ENCODE measurements at places on chromosomes 5 and 9.

DNA sequence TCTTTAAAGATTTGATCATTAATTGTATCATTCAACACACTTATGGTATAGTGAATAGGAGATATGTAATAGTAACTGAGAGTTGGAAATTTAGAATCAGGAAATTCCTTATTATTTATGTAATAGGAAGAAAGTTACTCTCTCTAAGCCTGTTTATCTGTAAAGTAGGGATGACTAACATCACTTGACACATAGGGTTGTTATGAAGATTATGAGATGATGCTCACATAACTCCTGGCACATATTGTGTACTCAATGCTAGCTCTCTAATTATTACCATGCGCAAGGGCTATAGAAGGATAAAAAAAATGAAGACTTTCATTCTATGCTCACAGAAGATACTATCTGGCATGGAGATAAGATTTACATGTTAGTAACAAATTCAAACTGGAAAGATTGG, 149.9 kb downstream of the ISOC1 start:
- DNase-seq: no peak

DNA sequence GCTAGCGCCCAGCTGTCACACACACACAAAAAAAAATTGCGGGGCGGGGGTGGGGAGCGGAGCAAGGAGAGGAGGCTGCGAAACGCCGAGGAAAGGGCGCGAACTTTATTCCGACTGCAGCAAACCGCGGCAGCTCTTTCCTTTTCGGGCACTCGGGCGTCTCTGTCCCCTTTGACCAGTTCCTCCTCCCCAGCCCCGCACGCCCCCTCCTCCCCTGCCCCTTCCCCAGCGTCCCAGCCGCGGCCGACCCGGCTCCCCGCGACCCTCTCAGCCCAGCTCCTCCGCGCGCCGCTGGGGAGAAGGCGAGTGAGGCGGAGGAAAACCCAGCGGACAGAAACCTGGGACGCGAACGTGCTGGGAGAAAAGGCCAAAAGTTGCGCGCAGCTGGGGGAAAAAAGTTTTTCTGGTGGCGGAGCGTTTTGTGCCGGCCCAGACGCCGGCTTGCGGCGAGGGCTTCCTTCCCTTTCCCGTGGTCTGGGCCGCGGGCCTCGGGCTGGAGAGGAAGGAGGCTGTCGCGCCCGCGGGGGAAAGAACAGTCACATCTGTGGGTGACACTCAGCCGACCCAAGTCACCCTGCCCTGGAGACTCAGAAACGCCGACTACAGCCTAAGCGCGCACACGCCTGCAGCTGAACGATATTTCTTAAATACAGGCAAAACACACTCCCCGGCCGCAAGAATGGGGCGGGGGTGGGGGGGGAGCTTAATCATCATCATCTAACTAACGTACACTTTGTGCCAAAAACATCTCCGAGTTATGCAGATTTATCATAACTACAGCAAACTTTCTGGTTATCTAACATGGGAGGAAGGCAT, 1.1 kb upstream of the BNC2 start:
- peak; percentile 90 for DNase-seq

DNA sequence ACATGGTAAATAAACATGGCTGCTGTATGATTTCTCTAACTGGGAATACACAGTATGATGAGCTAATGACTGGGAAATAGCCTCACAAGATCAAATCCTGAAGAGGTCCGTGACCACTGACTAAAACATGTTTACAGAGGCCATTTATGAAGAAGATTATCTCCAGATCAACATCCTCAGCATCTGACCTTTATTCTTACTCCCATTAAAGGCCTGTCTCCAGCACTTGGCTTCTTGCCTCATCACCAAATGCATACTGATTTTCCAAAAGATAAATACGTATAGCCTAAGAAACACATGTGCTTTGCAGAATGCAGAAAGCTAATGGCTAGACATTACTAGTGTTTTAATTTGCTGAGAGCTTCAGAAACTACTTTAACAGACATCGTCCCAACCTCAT, 108.0 kb upstream of the TSLP start:
- no peak for DNase-seq

GRCh38 chr5:168317521-168318147, 26.2 kb downstream of the WWC1 start:
- peak; percentile 83 for DNase-seq

- no peak for DNase-seq
Measured at GRCh38 chr9:84277646-84278045, 62.9 kb downstream of the SLC28A3 start.

DNA sequence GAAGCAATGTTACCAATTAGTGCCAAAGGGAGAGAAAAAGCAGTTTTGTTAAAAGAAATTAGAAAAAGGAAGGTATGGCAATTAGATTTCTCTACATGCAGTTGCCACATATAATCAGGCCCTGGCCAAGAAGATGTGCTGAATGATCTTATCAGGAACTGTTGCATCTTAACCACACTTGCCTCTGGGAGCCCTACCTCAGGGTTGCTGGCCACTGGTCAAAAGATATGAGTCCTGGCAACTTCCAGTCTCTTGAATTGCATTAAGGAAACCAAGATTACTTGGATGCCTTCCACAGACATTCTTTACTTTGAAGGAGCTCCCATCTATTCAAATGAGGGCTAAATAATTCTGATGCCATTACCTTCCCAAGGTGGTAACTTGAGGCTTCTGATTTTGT, 60.4 kb downstream of the TNC start:
- DNase-seq: no peak

DNA sequence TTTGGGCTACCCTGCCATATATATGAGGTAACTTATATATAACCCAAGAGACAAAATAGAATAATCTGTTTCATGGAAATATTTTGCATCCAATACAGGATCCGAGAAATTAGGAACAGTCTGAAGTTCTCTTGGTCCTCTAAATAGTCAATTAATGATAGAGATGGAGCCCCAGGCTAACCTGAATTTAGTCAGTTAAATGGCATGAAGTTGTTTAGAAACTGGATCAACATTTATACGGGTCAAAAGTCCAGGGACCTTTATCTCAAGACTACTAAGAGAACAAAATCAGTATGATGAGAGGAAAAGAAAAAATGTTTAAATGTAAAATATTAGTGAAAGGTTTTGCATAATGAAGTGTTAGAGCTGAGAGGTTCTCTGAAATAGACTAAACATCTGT, 303.3 kb upstream of the ACTBL2 start:
- DNase-seq: no peak

DNA sequence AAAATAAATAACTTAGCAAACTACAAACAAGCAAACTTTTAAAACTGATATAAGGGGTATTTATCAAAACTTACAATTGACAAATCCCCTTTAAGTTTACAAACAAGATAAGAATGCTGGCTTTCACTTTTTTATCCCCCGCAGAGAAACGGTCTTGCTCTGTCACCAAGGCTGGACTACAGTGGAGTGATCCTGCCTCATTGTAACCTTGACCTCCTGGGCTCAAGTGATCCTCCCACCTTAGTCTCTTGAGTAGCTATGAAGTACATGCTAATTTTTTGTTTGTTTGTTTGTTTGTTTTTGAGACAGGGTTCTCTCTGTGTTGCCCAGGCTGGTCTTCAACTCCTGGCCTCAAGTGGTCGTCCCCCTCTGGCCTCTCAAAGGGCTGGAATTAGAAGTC, 9.0 kb upstream of the NIPSNAP3A start:
- no peak for DNase-seq

- DNase-seq: peak; percentile 75
Measured at GRCh38 chr5:135488727-135489465, 36.7 kb upstream of the TIFAB start.

DNA sequence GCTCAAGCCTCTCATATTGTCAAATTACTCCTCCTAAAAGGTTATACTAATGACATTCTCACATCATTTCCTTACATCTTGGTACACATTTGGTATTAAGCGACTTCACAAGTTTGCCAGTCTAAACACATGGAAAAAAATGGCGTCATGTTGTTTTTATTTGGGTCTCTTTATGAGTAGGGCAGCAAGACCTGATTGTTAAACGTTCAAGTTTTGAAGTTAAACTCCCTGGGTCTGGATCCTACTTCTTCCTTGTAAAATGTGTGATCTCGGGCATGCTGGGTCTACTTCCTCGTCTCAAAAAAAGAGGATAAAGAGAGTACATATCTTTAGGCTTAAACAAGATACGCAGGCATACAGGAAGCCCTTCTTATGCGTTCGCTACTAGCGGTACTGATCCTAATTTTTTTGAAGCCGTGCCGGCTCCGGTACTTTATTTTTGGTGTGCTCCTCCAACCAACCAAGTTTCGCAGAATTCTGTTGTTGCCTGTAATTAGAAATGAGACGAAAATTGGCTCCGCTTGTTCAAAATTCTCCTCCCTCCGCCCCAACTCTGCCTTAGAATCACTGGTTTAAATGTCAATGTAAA, 596 bp upstream of the CDC37L1 start:
- peak; percentile 50 for DNase-seq

DNA sequence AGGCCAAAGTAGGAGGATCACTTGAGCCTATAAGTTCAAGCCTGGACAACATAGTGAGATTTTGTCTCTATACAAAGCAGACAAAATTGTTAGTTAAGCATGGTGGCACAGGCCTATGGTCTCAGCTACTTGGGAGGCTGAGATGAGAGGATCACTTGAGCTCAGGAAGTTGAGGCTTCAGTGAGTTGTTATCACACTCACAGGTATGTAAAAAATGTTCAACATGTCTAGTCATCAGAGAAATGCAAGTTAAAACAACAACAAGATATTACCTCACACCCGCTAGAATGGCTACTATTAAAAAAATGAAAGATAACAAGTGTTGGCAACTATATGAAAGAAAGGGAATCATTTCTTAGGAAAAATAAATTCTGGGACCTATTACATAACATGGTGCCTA, 341.5 kb upstream of the ST8SIA4 start:
- no peak for DNase-seq

DNA sequence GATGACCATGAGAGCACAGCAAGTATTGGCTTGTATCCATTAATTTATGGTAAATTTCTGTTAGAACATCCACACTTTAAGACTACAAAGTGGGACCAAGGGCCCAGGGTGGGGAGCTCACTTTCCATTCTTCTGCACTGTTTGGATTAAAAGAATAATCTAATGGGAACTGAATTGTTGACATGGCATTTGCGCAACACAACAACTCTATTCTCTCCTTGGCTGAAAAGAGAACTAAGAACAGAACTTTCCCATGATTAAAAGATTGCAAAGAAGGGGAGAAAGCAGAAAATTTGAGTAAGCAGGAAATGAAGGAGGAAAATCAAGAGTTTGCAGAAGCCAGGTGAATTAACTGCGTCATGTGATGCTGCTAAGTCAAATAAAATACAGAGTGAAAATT, 143.4 kb downstream of the HINT1 start:
- no peak for DNase-seq

DNA sequence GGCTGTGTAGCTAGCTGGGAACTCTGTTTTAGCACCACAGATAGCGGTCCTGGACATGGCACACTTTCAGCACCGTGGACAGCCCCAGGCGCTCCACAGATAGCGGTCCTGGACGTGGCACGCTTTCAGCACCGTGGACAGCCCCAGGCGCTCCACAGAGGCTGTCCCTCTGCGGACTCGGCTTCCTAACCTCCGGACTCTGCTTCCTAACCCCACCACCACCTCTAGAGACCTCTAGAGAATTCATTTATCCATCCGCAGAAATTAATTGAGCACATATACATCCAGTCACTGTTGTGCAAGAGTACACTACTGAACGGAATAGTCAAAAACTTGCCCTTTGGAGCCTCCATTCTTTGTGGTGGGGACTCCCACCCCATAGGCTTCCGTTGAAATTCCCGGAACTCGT, 27.4 kb downstream of the UNC5A start:
- DNase-seq: peak; percentile 76

DNA sequence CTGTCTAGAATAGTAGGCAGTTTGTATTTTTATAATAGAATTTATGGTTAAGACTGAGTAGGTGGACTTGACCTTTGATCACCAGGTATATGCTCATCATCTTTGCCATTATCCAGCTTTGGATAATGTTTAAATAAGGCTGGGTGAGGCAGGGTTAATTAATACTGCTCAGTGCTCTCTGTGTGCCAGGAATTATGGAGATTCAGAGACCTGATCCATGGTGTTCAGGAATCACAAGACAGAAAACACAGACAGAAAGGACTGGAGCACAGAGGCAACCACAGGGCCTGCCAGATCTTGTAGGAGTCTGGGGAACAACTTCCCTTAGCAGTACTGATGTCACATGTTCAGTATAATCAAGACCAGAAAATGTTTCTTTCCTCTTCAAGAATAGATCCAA, 186.3 kb upstream of the ADCY2 start:
- no peak for DNase-seq

- no peak for DNase-seq
Measured at GRCh38 chr9:127505396-127506116, 54.2 kb downstream of the LRSAM1 start.

DNA sequence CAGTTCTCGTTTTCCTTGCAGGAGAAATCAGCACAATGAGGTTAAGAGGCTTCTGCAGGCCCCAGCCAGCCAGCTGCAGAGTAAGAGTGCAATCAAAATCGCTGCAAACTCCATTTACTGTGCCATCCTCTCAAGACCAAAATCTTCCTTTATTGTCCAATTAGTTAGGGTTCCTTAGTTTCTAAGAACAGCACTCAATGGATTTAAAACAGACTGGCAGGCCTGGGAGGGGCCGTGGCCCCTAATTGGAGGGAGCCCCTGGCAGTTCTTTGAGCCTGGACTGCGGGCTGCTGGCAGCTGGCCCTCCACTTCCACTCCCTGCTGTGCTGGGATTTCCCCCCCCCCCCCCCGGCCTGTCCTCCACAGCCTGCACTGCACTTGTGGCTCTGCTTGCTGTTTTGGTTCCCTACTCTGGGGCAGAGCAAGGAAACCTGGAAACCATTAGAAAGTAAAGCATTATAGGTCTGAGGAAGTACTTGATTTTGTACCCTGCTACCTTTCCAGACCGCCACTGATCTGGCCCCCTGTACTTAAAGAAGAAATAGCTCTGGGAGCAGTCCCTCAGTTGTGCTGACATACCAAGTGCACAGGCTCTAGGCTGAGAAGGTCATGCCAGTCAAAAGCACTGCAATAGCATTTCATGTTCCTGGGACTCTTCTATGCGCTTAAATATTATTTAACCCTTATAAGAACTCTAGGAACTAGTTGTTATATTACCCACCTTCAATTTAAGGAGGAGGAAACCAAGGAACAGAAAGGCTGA, 129.0 kb downstream of the APBA1 start:
- DNase-seq: no peak

- peak; percentile 71 for DNase-seq
Measured at GRCh38 chr9:111431684-111432083, 52.5 kb downstream of the ECPAS start.

DNA sequence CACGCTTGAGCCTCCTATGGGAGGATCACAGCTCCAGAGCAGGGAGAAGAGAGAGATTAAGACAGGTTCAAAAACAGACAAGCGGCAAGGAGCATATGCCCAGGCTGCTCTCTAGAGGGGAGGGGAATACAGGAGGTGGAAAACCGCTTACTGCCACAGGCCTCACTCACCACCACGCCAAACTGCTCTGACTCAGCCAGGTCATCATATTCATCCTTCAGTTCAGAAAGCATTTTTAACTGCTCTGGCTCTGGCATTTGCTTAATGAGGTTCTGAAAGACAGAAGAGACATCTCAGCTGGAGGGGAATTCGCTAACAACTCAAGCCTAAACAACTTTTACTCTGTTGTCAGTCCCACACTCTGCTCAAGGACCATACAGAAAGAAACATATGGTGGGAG, 40.1 kb downstream of the PCDHGC5 start:
- DNase-seq: peak; percentile 86
